ENCODE measurements at places on chromosomes 1 and 21. TPM values are rescaled to one million over a fixed set of nuclear protein-coding genes. Genes with fewer than 3 reads are reported as not detected.

DNA sequence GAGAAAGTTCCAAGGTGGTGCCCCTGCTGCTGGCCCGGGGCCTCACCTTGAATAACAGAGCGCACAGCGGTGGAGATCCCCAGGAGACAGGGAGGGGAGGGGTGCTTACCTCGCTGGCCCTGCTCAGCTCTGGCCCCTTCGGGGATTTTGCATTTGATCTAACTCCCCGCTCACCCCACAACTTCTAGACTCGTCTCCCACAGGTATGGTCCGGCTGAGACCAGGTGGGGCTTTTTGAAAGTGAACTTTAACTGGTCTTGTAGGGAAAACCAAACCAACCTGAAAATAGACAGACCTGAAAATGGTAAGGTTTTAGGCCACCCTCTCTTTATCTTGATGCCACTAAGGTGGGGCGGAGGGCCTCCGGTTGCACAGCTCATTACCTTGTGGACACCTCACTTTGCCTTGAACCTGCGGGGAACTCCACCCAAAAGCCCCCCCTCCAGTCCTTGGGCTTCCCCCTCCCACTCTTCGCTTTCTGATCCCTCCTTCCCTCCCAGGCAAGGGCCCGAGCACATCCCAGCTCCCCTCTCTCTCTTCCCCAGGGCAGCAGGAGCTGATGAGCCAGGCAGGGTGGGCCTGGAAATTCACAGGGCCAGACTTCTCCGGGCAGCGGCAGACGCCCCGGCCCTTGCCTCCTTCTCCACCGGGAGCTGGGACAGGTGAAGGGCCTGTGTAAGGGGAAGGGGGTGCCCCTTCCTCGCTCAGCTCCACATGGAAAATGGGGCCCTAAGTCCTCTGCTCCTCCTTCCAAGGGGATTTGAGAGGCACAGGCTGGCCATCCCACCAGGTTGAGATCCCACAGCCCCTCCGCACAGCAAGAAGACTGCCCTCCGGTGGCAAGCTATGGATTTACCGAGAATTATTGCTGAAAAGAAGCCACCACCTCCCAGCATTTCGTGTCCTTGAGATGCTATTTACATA, 16.1 kb downstream of the TNFRSF8 start:
- DNase-seq: peak; percentile 51

GRCh38 chr1:97806326-97806725, 114.5 kb downstream of the DPYD start:
- no peak for DNase-seq

DNA sequence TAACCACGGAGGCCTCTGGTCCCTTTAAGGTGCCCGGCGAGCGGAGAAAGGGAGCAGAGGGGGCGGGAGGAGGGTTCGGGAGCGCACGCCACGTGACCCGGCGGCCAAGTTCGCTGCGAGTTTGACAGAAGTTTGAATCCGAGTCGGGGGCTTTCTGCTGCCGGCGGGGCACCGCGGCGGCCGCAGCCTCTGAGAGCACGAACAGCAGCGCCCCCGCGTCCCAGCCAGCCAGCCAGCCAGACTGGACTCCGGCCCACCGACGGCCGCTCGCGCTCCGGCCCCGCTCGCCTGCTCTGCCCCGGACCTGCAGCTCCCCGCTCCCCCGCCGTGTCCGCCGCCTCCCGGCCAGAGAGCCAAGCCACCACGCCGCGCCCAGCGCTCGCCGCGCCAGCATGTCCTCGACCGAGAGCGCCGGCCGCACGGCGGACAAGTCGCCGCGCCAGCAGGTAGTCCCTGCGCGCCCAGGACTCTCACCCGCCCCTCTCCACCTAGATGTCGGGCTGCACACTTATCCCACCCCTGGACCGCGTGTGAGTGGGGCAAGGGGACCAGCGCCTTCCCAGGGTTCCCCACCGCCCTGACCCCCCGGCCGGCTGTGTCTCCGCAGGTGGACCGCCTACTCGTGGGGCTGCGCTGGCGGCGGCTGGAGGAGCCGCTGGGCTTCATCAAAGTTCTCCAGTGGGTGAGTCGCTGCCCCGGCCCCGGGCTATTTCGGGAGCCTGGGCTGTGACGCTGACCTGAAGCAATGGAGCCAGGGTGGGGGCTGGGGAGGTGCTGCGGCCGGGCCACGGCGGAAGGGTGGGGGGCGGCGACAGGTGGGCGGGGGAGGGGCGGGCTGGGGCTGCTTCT, at the start of gene SYPL2:
Gene SYPL2 (plus strand): TSS at position 95 of the 849 bp plus-strand sequence. CDS start 298 bp downstream, at position 393.
- no peak for DNase-seq

GRCh38 chr1:53554592-53555305, 95.5 kb downstream of the DMRTB1 start:
- no peak for DNase-seq

DNA sequence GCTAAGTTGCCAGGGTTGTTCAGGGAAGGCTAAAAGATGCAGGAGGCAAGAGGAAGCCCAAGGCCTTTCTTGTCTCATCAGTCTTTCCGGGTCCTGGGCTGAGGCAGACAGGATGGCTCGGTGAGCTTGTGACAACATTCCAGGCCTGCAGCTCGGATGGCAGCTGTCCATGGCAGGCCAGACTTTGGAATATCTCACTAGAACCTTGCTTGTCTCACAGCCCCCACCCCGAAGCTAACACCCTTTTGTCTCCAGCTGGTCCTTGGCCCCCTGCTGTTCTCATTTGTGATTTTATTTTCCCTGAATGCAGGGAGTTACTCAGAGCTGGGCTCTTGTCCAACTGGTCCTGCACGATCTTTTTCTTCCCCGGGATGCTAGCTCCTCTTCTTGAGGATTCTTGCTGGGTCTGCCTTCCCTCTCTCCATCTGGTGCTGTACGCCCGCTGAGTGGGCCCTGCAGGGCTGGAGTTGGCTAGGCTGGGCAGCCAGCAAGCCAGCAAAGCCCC, 477.2 kb upstream of the CAMK1G start:
- DNase-seq: no peak

- DNase-seq: no peak
Measured at GRCh38 chr1:180155182-180155682, 563 bp downstream of the QSOX1 start.

GRCh38 chr1:58885998-58886397, 102.2 kb upstream of the JUN start:
- DNase-seq: peak; percentile 33

DNA sequence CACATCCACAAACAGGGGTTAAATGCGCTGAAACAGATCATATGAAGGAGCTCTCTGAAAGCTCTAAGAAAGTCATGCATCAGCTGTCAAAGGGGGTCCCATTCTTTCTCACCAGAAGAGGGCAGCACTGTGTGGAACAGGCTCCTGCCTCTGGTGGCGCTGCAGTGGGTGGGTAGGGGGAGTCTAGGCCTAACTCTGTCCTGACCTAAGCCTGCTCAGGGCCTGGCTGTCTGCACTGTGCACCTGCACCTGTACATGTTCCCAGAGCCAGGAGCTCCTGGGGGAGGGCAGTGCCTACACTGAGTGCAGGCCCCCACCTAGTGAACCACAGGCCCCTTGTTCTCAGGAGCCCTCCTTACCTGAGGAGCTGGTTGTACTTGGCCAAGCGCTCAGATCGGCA, 16.0 kb downstream of the ENO1 start:
- DNase-seq: peak; percentile 54

DNA sequence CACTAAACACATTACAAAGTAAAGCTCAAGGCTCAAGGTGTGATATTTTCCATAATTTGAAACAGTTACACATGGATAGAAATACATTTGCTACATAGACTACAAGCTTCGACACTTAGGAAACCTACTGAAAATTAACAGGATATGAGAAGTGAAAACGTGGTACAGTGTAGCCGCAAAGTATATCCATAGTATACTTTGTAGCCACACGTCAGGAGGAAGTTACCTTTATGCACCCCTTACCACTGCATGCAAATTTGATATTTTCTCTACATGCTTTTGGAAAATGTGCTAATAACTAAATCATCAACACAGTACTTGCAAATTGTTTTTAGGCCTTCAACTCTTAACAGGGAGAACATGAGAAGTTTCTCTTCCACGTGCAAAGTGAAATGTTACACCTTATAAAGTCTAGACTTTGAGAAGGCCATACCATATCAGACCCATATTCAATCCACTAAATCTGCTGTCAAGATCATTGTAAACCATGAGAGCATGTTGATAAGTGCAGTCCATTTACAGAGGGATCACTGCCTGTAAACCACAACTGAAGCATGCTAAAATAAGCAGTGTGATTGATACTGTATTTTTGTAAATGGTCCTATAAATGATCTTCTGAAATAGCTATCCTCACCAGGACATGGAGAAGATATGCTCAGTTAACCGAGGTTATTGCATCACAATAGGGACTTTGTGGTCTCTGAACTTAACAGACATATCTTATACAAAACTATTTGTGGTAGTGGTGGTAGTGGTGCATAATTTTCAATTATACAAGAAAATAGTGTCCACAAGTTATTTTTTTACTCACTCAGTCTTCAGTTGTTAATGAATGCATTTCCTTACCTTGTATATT, 64.7 kb downstream of the VAV3 start:
- DNase-seq: no peak

The REN gene
- not detected for total RNA-seq

The CELA2B gene
- not detected for total RNA-seq

Measured in activated CD4-positive, alpha-beta T cell treated with anti-CD3 and anti-CD28 coated beads, Interleukin-2, amount 10 ng/mL, durations not matched to agents 7 days and 5 days (primary cell).